ENCODE measurements at places on chromosomes 7 and 10. TPM values are rescaled to one million over a fixed set of nuclear protein-coding genes. Genes with fewer than 3 reads are reported as not detected.

The ABCB4 gene
- polyA plus RNA-seq: 0.63 TPM

The SEMA4G gene
- 2.1 TPM for polyA plus RNA-seq

The SPOCK2 gene
- polyA plus RNA-seq: 1.8 TPM

The NEUROG3 gene
- polyA plus RNA-seq: not detected

The ABCC2 gene
- 2.5 TPM for polyA plus RNA-seq

The GIMAP1 gene
- 0.95 TPM for polyA plus RNA-seq

The ZNF467 gene
- polyA plus RNA-seq: 2.1 TPM

The PURB gene
- 8.8 TPM for polyA plus RNA-seq

The TMEM196 gene
- not detected for polyA plus RNA-seq

The ASAH2 gene
- polyA plus RNA-seq: 0.08 TPM

The CTTNBP2 gene
- polyA plus RNA-seq: 1.4 TPM

The ZNF479 gene
- polyA plus RNA-seq: not detected

All from aorta (tissue), 5 donors.